ENCODE measurements at places on chromosomes 3 and 15.

- DNase-seq, result no peak
Observed at GRCh38 chr3:159620873-159621272, 367.8 kb upstream of the IL12A start.

DNA sequence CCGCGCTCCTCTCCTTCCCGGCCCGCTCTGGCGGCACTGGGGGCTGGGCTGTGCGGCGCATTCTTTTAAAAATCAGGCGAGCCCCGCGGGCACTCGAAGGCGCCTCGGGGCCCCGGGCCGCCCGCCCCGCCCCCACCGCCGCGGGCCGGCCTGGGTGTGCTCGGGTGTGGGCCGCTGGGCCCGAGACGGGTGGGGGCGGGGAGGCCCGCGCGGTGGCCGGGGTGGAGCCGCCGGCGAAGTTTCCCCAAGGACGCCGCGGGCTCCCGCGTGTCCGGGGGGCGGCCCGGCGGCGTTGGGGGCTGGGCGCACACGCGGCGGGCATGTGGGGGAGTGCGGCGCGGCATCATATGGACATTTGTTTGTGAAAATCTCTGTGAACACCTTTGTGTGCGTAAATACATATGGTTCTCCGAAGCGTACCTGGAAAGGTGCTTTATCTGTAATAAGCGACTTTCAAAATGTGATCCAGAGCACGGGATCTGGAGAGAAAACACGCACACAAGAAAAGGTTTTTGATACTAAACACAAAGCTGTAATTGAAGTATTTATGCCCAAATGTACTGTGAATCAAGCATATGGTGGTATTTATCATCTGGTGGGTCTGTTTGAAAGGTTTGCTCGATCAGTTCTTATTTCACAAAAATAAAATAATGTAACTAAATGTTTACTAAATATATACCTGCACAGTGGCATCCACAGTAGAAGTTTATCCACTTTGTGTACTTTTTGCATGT is 612 bp upstream of the TBL1XR1 start:
- no peak for DNase-seq

DNA sequence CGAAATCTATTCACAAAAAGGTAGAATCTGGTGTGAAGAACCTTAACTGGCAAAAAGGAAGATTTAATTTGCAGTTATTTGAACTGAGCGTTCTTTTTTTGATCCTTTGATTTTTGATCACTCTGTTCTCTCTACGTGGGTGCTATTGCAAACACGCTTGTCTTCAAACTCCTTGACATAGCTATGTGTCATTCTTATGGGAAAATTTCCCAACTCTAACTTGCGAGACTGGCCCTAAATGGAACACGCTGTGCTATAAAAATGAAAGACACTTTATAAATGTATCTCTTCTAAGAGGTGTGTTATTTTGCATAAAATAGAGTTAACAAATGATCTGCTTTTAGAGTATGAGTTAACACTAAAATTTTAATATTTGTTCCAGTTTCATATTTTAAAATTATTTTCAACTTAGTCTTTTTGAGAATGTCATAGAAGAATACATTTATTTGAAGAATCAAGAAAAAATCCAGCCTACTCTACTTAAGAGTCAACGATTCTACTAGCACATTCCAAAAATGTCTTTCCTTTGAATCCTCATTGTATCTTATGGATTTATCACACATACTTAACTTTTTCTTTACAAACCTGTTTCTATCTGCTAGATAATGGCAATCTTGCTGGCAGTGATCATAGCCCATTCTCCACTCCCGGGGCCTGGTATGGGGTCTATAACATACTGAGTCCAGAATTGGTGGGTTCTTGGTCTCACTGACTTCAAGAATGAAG is 610.0 kb upstream of the TBL1XR1 start:
- no peak for DNase-seq

- DNase-seq, result peak; percentile 42
Observed at GRCh38 chr15:81176291-81176893, 20.3 kb upstream of the IL16 start.

- peak; percentile 64 for DNase-seq
Observed at GRCh38 chr3:133489466-133490085, 83.9 kb upstream of the CDV3 start.

DNA sequence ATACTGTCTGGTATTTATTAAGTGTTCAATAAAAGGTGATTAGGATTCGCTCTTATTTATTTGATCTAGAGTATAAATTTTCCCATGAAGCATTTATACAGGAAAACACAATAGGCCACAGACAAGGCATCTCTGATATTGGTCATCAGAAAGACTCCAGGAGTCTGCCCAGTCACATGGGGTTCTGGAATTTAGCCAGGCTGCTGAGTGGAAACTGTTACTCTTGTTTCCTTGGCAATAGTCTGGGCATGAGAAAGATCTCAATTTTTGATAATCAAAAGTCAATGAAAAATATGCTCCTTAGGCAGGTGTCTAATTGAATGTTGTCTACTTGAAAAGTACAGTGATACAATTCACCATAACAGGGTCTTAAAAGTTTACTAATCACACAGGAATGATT is 161.2 kb downstream of the FRMD5 start:
- no peak for DNase-seq

GRCh38 chr15:57017024-57017423 is 98.6 kb downstream of the TCF12 start:
- no peak for DNase-seq

DNA sequence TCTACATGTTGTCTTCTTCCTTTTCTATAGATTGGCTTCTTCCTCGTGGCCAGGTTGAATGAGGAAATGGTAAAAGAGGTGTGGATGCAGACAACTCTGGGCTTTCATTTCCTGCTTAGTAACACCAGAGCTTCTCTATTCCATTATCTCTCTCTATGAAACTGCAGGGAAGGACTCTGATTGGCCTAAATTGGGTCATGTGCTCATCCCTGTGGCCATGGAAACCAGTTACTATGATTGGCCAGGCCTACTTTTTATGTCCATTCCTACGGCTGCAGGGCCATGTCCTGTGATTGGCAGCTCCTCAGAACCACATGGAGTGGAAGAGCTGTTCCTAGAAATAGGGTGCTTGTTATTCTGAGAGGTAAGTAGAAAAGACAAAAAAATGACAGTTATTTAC is 486.9 kb upstream of the ADAMTS9 start:
- DNase-seq, result no peak

DNA sequence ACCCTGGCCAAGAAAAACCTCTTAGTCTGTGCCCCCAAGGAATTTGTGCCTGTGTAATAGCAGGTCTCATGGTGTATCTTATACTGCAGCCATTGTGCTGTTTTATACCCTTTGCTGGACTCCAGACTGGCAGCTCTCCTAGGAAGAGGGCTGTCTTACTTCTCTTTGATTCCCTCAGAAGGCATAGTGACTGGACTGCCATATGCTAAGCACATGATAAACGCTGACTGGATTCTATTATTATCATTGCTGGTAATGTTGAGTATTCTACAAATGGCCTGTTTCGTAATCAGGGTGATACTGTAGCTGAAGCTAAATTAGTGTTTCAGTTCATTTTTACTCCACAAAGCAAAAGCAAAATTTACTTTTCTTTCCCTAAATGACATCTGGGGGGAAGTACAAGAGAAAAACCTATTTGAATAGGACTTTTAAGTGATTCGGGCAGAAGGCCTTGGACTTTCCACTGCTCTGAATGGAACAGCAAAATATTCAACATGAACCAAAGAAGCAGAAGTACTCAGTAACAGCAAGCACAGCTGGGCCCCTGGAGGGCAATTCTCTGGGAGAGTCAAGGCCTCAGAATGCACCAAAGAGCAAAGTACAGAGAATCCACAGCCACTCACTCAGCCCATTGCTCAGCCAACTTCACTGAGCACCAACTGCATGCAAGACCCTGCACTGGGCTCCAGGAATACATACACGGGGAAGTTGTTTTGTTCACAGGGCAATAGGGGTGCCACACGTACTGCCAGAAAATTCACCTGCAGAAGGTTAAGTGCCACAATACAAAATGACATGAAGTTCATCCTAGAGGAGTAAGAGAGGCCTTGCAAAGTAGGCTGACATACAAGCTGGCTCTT is 7.9 kb upstream of the BCL2A1 start:
- no peak for DNase-seq

Measured in H7 (cell line).